ENCODE measurements at places on chromosomes 3 and 15. TPM values are rescaled to one million over a fixed set of nuclear protein-coding genes. Genes with fewer than 3 reads are reported as not detected.

Gene GOLGA8T
- not detected for total RNA-seq

Gene SLC27A2
- 14.0 TPM for total RNA-seq

Gene HEG1
- total RNA-seq = 0.97 TPM

Gene SI
- not detected for total RNA-seq

Gene GOLGA6A
- total RNA-seq = not detected

Gene HACL1
- total RNA-seq = 21.4 TPM

Gene BFSP2
- not detected for total RNA-seq

Gene FRMD4B
- 13.8 TPM for total RNA-seq

Gene C3orf80
- 3.0 TPM for total RNA-seq

Gene CD200R1
- not detected for total RNA-seq

Gene GOLGA6L10
- 0.88 TPM for total RNA-seq

Gene PIERCE2
- 2.9 TPM for total RNA-seq

Gene SLC12A1
- total RNA-seq = not detected

Gene GOLGA8S
- total RNA-seq = 0.09 TPM

Gene PLA2G4D
- total RNA-seq = not detected

Gene UBL7
- total RNA-seq = 43.8 TPM

Gene IQCF6
- not detected for total RNA-seq

Gene KBTBD12
- total RNA-seq = not detected

Gene CCDC14
- 60.6 TPM for total RNA-seq

Gene PRR23B
- total RNA-seq = not detected

Gene CDCP1
- total RNA-seq = 66.9 TPM

Gene GYG1
- total RNA-seq = 49.2 TPM

Gene ZNF80
- not detected for total RNA-seq

Gene SLC22A13
- 3.5 TPM for total RNA-seq

Data from Calu3 (cell line).